ENCODE measurements at places on chromosomes 2 and 18.

DNA sequence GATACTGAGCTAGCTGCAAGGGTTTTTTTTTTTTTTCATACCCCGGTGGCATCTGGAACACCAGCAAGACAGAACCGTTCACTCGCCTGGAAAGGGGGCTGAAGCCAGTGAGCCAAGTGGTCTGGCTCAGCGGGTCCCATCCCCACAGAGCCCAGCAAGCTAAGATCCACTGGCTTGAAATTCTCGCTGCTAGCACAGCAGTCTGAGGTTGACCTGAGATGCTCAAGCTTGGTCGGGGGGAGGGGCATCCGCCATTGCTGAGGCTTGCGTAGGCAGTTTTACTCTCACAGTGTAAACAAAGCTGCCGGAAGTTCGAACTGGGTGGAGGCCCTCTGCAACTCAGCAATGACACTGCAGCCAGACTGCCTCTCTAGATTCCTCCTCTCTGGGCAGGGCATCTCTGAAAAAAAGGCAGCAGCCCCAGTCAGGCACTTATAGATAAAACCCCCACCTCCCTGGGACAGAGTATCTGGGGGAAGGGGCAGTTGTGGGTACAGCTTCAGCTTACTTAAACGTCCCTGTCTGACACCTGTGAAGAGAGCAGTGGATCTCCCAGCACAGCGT, 5.1 kb upstream of the MIB1 start:
- no peak overlapping the region for H3K27ac ChIP-seq
- H3K36me3 ChIP-seq: no peaks in the 10 kb centered on the region
- H3K27me3 ChIP-seq: no peaks in the 10 kb centered on the region
- H3K4me1 ChIP-seq: peaks cover 14% of the 10 kb centered on the region
- peak; percentile 27 for DNase-seq

DNA sequence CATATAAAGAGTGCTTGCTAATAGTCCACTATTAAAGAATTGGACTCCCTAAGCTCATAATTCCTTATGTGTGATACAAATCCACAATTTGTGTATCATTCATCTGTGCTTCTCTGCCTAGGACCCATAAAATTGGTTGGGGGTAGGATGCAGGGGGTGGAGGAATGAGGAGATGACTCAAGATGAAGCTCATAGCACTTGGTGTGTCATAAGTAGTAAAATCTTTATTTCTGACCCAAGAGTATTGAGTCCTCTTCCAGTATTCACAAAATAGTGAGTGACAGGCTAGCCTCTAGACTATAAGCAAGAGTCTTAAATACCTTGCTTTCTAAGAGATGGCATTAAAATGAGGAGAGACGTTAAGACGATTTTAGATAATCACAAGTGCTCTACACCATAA, 390.9 kb upstream of the CDH19 start:
- DNase-seq: no peak
- no peaks in the 10 kb centered on the region for H3K4me1 ChIP-seq
- no peaks in the 10 kb centered on the region for H3K36me3 ChIP-seq
- no peaks in the 10 kb centered on the region for H3K27me3 ChIP-seq
- H3K4me3 ChIP-seq: no peak overlapping the region

GRCh38 chr2:149313512-149313972, 16.8 kb upstream of the LYPD6 start:
- H3K27ac ChIP-seq: no peak overlapping the region
- H3K4me3 ChIP-seq: no peak overlapping the region
- H3K27me3 ChIP-seq: peaks cover 8% of the 10 kb centered on the region
- H3K36me3 ChIP-seq: no peaks in the 10 kb centered on the region
- no peaks in the 10 kb centered on the region for H3K4me1 ChIP-seq

DNA sequence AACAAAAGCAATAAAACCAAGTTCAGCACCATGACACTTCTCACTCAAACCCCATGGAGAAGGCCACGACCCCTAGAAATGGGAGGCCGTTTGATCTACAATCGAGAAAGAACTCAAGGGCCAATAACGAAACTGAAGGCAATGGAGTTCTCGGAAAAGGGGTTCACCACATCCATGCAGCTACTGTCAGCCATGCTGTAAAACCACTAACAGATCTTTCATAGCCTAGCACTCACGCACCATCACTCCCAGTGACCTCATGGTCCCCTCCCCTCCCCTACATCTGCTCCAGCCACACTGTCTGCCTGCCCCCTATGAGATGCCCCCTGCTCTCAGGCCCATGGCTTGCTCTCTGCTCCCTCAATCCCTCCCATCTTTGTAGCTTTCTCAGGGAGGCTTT, 135.3 kb downstream of the TMEM163 start:
- DNase-seq: no peak
- H3K36me3 ChIP-seq: no peaks in the 10 kb centered on the region
- no peak overlapping the region for H3K4me3 ChIP-seq
- H3K27me3 ChIP-seq: no peaks in the 10 kb centered on the region
- H3K4me1 ChIP-seq: no peaks in the 10 kb centered on the region

DNA sequence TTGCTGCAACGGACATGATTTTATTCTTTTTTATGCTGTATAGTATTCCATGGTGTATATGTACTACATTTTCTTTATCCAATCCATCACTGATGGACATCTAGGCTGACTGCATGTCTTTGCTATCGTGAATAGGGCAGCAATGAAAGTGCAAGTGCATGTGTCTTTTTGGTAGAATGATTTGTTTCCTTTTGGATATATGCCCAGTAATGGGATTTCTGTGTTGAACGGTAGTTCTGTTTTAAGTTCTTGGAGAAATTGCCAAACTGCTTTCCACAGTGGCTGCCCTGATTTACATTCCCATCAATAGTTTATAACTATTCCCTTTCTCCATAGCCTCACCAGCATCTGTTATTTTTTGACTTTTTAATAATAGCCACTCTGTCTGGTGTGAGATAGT, 99.7 kb upstream of the CRIM1 start:
- H3K27ac ChIP-seq: no peak overlapping the region
- no peaks in the 10 kb centered on the region for H3K4me1 ChIP-seq
- no peaks in the 10 kb centered on the region for H3K36me3 ChIP-seq
- H3K4me3 ChIP-seq: no peak overlapping the region
- no peak for DNase-seq

DNA sequence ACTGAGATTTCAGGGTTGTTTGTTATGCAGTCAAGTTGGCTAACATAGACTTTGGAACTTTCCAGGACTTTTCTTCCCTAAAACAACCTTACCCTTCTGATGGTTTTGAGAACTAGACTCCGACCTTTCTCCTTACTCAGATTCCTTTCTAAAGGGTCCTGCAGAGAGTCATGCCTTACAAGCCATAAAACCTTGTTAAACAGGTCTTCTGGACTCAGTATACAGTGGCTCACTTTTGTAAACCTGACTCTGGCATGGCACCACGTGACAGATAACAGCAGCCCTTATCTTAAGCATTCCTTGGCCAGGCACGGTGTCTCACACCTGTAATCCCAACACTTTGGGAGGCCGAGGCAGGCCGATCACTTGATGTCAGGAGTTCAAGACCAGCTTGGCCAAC, 253.2 kb upstream of the RAB6C start:
- H3K4me1 ChIP-seq: no peaks in the 10 kb centered on the region
- no peak for DNase-seq
- H3K36me3 ChIP-seq: no peaks in the 10 kb centered on the region

GRCh38 chr2:81050580-81051095, 746.1 kb upstream of the LRRTM1 start:
- no peaks in the 10 kb centered on the region for H3K4me1 ChIP-seq
- DNase-seq: no peak
- H3K27me3 ChIP-seq: no peaks in the 10 kb centered on the region
- H3K36me3 ChIP-seq: no peaks in the 10 kb centered on the region

DNA sequence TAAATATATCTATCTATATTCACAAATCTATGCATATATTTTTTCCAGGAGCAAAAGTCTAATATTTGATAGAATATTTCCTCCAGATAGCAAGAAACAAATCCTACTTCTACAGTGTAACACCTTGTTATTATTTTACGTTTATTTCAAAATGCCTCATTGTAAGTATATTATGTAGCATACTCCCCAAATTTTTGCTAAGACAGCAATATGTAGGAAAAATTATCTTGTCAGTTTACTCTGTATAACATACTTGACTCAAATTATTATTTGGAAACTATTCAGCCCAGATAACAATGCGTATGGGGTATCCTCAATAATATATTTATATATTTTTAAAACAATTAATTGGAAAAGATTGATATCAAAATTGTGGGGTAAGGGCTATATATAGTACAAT, 313.2 kb downstream of the NR4A2 start:
- no peaks in the 10 kb centered on the region for H3K27me3 ChIP-seq
- no peak overlapping the region for H3K27ac ChIP-seq
- H3K4me1 ChIP-seq: no peaks in the 10 kb centered on the region
- H3K4me3 ChIP-seq: no peak overlapping the region

GRCh38 chr2:240138254-240138984, 2.0 kb downstream of the OTOS start:
- no peak overlapping the region for H3K27ac ChIP-seq
- no peak for DNase-seq
- peaks cover 9% of the 10 kb centered on the region for H3K4me1 ChIP-seq

Data from endothelial cell of umbilical vein (primary cell).